ENCODE measurements at places on chromosomes 7 and 10.

DNA sequence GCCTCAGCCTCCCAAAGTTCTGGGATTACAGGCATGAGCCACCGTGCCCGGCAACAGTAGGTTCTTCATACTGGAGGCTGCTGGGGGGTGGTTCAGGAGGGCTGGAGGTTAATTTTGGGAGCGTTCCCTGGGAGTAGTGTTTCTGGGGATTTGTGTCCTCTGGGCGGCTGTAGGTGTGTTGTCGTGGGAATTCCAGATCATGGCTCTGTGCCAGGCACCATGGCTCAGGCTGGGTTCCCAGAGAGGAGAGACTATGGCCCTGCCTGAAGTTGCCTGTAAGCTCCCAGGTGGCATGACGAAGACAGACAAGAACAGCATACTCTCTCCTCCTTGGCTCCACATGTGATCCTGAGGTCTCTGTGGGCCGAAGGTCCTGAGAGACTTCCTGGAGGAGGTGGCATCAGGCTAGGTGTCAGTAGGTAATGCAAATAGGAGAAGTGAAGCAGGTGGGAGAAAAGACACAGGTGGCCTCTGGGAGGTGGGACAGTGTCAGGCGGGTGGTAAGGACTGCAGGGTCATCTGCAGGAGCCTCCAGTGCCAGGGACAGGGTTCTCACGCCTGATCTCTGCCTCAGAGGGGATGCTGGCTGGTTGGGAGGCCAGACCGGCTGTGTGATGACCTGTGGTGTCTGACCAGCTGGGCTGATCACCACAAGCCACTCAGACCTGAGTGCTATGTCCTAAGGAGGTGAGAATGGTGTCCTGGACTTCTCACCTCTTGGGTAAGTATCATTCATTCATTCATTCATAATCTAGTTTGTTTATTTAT, 18.7 kb downstream of the CLIP2 start:
- DNase-seq, result no peak

GRCh38 chr10:112750427-112751167, 199.4 kb upstream of the TCF7L2 start:
- DNase-seq, result no peak

- DNase-seq, result peak; percentile 76
Observed at GRCh38 chr10:114304017-114304570, 65.0 kb downstream of the VWA2 start.

- no peak for DNase-seq
Observed at GRCh38 chr10:47041396-47042198, 130.4 kb downstream of the PTPN20 start.

GRCh38 chr10:60654813-60655464, 123.3 kb upstream of the CDK1 start:
- DNase-seq, result peak; percentile 50

DNA sequence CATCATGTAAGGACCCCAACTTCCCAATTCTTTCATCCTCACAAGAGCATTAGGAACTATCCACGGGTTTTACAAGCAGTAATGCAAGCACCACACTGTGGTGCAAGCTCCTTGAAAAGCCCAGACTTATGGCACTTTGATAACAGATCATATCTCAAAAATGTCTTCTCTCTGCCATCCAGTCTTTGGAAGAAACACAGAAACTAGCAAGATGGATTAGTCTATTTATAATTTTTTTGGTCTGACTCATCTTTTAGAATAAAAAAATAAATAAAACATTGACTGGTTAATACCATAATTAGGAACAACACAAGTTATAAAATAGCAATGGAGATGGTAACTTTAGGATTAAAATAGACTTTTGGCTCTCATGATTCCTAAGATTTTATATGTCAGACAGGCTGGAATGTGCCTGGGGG, 49.0 kb upstream of the CALD1 start:
- DNase-seq, result peak; percentile 50

- peak; percentile 73 for DNase-seq
Observed at GRCh38 chr10:97714401-97715258, 1.1 kb downstream of the MARVELD1 start.

DNA sequence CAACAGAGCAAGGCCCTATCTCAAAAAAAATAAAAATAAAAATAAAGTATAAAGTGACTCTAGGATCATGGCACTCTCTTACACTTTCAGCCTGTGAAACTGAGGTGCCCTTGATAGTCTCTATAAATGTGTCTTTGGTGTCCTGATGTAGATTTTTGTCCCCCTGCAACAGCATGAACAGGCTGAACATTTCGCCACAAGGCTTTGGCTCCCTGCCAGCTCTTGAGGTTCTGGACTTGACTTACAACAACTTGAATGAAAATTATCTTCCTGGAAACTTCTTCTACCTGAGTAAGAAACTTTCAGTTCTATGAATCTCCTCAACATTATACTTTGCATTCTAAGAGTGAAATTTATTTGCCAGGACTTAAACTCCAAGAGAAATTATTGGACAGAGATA, 48.1 kb upstream of the BMS1 start:
- DNase-seq, result no peak

- no peak for DNase-seq
Observed at GRCh38 chr10:50618624-50619023, 5.1 kb downstream of the SGMS1 start.

GRCh38 chr7:121140790-121141189, 152.3 kb downstream of the CPED1 start:
- DNase-seq, result peak; percentile 35

DNA sequence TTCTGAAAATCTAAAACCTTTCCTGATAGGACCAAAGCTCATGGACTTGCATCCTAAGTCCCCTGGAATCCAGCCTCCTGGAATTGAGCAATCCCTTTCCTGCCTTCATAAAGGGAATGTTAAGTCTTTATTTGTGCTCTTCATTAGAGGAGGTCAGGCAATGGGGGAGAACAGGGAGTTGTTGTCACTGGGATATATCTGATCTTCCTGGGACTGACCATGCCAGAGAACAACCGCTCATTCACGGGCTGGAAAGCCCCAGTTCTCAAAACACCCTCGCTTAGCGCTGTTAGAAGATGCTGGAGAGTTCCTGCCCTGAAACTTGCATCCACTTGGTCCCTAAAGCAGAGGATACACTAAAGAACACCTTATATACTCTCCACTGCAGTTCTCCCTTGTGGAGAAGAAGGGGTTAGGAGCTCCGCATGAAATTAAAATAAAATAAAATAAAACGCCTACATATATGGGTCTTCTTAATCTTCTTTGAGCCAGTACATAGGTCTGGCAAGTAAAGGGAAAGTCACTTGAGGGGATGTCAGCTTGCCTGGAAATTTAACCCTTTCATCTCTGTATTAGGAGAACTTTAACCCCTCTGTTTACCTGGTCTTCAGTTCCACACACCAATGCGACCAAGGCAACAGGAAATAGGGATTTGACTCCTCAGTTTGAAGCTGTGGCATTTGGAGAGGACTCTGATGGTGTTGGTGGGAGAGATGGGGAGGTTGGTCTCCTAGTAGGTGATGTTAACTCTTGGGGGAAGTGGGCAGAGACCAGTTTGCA, 1.2 kb downstream of the SORCS1 start:
- DNase-seq, result no peak

DNA sequence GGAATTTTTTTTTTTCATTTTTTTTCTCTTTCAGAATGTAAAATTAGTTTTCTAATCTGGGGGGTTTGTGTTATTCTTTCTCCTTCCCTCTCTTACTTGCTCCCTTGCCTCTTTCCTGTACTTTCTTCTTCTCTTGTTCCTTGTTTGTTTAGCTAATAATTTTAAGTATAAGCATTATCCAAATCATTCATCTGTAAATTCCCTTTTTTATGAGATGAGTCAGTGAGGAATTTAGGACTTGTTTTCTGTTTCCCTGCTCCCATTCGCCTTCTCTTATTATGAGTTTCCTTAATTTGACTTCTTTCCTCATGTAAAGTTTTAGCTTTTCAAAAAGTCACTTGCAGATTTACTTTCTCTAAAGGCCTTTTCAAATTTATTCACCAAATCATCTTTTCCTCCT, 154.6 kb upstream of the ETV1 start:
- DNase-seq, result no peak

DNA sequence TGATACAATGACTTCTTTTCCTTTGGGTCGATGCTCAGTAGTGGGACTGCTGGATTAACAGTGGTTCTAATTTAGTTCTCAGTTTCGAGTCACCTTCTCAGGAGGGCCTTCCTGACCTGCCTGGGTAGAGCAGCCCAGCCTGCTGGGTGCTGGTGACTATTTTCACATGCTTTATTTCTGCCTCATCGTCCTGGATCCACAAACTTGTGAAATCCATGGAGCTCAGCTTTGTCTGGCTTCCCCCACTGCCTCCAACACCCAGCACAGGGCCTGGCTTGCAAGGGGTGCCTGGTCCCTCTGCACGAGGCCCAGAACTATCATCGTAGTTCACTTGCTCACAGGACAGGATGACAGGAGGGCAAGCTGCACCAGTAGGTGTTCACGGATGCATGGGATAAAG, 46.9 kb downstream of the SPOCK2 start:
- DNase-seq, result no peak

- no peak for DNase-seq
Observed at GRCh38 chr10:124508070-124508667, 46.5 kb downstream of the LHPP start.

DNA sequence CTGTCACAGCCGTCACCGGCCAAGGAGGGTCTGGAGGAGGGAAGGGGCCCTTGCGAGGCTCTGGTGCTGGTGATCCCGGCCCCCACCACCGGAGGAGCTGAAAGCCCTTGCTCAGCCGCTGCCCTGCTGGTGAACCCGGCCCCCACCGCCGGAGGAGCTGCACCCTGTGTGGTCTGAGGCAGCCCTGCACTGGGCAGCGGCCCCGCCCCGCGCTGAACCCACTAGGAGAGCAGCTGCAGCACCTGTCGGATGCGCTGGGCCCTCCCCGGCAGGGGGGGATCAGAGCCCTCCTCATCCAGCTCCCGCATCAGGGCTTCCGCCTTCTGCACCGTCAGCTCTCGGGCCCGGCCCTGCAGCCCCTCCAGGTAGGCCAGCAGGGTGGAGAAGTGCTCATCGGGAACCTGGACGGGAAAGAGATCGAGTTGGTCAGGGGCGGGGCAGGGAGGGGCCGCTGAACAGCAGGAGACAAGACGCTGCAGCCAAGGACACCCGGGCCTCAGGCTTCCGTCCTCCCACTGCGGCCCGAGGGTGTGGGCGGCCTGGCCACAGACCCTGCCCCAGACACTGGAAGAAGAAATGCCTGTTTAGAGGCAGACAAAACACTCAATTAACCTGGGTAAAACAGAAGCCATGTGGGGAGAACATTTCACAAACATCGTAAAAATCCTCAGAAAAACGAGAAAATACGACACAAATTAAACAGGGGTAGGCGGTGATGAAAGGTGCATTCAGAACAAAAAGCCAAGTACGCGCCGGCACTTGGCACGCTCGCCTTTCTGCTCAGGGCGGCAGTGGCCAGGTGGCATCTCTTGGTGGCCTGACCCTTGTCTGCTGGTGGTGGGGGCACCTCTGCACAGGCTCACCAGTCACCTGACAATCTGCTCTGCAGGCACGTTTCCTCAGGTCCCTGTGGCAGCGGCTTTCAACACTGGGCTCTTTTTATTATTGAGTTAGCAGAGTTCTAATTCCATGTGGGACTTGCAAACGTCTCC, 14.7 kb downstream of the CYP2W1 start:
- no peak for DNase-seq

DNA sequence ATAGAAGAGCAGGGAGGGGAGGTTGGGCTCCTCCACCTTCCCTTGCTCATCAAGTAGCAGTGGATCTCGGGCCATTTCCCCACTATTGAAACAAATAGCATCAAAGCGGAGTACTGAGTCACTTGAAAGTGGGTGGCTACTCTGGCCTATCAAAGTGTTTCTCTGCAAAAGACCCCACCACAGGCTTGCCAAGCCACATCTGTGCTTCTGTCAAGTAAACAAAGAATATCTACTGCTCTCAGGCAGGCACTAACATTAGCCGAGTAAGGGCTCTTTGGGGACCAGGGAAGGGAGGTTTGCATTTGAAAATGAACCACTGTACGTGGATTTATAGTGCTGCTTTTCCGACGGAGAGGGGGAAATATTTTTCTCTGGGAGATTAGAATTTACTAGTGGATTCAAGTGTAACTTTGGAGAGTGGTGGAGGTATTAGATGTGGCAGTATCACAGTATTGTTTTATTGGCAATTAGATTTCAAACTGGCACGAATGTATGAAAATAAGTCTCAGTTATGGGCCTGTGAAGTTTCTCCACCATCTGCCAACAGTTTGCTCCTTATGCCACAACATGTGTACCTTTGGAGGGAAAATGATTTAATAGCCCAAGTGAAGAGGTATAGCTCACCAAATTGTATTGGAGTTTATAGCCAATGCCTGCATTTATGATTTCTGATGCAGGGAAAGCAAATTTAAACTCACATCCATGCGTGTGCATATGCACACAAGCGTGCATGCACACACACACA, 97.5 kb downstream of the RPS24 start:
- no peak for DNase-seq

DNA sequence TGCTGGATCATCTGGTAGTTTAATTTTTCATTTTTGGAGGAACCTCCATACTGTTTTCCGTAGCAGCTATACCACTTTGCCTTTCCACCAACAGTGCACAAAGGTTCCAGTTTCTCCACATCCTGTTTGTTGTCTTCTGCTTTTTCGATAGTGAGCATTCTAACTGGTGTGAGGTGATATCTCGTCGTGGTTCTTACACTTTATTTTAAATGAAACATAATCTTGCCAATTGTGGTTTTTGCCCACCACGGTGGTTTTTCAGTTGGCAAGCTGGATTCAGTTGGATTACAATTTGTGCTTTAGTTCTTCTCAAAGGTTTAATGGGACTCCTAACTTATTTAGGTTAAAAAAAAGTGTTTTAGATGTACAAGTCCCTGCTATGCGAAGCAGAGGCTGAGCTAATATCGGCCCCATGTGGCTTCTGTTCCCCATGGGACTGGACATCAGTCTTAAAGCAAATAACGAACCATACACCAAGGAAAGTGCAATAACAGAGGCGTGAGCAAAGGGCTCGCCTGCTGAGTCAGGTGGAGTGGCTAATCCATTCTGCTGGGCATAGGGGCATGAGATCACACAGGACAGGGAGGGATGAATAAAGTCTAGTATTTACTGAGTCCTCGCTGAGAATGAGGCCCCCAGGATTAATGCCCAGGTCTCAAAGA, 153.6 kb downstream of the AOAH start:
- no peak for DNase-seq

- DNase-seq, result no peak
Observed at GRCh38 chr10:11302181-11302580, 284.5 kb downstream of the CELF2 start.

- no peak for DNase-seq
Observed at GRCh38 chr7:148911626-148912025, 27.5 kb upstream of the EZH2 start.

- no peak for DNase-seq
Observed at GRCh38 chr7:33873518-33873917, 31.8 kb upstream of the BMPER start.

GRCh38 chr7:20236043-20236442, 18.9 kb upstream of the MACC1 start:
- DNase-seq, result no peak

- DNase-seq, result no peak
Observed at GRCh38 chr10:71211775-71212317, 524 bp upstream of the UNC5B start.

- DNase-seq, result no peak
Observed at GRCh38 chr10:43024524-43024923, 52.3 kb upstream of the RET start.

Measured in fibroblast of mammary gland (primary cell).